ENCODE measurements at places on chromosomes 13 and 19.

- DNase-seq: no peak
Measured at GRCh38 chr13:106772006-106772601, 204.2 kb upstream of the ARGLU1 start.

DNA sequence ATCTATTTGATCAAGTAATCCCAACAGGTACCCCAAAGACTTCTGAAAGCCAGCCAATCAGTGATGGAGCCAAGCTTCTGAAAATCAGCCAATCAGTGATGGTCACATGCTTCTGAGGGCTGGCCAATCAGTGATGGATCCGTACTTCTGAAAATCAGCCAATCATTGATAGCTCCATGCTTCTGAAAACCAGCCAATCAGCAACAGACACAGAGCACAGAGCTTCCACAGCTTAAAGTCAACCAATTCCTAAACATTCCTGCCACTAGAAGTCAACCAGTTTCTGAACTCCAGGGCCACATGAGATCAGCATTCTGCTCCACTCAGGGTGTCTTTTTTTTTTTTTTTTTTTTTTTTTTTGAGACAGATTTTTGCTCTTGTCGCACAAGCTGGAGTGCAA, 8.2 kb upstream of the HSD17B14 start:
- peak; percentile 62 for DNase-seq

- DNase-seq: peak; percentile 87
Measured at GRCh38 chr13:106318941-106319411, 216.5 kb downstream of the EFNB2 start.

DNA sequence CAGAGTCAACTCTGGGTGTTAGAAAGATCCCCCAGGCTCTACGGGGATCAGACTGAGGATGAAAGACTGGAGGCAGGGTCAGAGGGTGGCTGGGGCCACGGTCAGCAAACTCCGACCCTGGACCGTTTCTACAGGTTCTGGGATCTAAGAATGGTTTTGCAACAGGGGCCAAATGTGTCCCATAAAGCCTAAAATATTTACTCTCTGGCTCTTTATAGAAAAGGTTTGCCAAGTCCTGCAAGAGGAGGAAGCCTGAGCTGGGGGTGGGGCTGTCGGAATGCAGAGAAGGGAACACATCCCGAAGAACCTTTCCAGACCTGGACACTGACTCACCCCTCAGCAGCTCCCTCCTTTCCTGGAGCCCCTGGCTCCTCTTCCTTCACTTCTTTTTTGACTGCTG, 20.7 kb downstream of the LIG1 start:
- DNase-seq: peak; percentile 7

- peak; percentile 75 for DNase-seq
Measured at GRCh38 chr19:49097453-49098288, 12.4 kb downstream of the SNRNP70 start.

- no peak for DNase-seq
Measured at GRCh38 chr13:51966186-51966585, 45.1 kb downstream of the ATP7B start.

DNA sequence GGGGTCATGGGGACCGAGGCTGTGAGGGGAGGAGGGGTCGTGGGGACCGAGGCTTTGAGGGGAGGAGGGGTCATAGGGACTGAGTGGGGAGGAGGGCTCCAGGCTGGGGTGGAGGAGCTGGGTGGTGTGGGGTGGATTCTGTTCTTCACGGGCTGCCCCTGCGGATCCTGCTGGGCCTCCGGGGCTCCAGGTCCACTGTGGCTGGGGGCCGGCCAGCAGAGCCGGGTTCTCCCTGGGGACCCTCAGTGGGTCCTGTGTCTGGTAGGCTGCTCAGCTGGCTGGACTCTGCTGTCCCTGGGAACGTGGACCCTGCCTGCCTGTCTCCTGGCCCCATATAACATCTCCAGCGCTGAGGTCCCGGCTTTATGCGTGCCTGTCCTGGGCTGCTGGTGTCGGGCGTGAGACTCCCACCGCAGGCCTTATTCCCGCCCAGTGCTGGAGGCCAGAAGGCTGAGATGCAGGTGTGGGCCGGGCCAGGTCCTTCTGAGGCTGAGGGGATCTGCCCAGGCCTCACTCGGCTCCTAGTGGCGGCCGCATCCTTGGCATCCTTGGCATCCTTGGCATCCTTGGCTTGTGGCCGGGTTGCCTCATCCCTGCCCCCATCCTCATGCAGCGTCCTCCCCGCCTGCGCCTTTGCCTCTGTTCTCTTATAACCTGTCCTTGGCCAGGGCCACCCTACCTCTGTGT, 19.8 kb upstream of the GNA15 start:
- DNase-seq: no peak

DNA sequence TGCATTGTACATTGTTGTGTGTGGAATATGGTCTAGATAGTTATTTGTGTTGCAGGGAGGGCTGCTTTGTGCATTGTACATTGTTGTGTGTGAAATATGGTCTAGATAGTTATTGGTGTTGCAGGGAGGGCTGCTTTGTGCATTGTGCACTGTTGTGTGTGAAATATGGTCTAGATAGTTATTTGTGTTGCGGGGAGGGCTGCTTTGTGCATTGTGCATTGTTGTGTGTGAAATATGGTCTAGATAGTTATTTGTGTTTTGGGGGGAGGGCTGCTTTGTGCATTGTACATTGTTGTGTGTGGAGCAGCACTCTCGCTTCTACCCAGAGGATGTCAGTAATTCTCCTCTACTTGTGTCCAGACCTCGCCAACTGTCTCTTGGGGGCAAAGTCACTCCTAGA, 36.3 kb upstream of the ZNF835 start:
- no peak for DNase-seq

- no peak for DNase-seq
Measured at GRCh38 chr13:101486708-101487437, 34.4 kb downstream of the ITGBL1 start.

GRCh38 chr19:29323021-29323430, 110.1 kb upstream of the UQCRFS1 start:
- DNase-seq: no peak

GRCh38 chr19:4503825-4504170, 14.5 kb downstream of the PLIN4 start:
- DNase-seq: no peak

- DNase-seq: no peak
Measured at GRCh38 chr19:1610579-1610978, 5.3 kb upstream of the UQCR11 start.

GRCh38 chr13:97302611-97303010, 80.5 kb downstream of the MBNL2 start:
- no peak for DNase-seq

DNA sequence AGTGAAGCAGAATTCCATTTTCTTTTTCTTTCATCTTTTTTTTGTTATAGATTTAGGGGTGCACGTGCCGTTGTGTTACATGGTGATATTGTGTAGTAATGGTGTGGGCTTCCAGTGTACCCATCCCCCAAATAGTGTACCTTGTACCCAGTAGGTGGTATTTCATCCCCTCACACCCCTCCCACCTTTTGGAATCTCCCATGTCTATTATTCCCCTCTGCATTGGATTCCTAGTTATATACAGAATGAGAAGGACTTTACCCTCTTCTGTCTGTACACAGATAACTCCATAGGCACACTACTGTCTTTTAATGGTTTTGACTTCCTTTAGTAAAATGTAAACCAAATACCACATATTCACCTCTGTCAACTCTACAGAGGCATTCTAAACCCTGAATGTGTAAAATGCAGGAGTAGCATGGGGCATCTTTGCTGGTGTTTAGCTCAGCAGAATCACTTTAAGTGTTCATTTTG, 28.0 kb downstream of the FRY start:
- no peak for DNase-seq

DNA sequence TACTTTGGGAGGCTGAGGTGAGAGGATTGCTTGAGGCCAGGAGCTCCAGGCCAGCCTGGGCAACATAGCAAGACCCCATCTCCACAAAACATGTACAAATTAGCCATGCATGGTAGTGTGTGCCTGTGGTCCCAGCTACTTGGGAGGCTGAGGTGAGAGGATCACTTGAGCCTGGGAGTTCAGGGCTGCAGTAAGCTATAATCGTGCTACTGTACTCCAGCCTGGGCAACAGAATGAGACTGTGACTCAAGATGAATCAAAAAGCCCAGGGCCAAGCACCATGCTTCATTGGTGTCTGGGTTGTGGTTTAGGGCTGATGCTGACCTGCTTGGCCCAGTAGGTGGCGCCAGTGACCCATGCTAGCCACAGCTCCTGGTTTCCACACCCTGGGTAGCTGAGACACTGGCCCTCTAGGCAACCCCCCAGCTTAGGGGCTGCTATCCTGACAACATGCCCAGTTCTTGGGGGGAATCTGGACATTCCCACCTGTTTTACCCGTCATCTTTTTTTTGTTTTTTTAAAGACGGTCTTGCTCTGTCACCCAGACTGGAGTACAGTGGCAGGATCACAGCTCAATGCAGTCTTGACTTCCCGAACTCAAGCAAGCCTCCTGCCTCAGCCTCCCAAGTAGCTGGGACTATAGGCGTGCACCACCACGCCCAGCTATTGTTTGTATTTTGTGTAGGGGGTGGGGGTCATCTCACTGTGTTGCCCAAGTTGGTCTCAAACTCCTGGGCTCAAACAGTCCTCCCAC, 5.5 kb downstream of the CCDC124 start:
- DNase-seq: peak; percentile 90

GRCh38 chr13:95075506-95075905, 225.7 kb downstream of the ABCC4 start:
- DNase-seq: peak; percentile 91

DNA sequence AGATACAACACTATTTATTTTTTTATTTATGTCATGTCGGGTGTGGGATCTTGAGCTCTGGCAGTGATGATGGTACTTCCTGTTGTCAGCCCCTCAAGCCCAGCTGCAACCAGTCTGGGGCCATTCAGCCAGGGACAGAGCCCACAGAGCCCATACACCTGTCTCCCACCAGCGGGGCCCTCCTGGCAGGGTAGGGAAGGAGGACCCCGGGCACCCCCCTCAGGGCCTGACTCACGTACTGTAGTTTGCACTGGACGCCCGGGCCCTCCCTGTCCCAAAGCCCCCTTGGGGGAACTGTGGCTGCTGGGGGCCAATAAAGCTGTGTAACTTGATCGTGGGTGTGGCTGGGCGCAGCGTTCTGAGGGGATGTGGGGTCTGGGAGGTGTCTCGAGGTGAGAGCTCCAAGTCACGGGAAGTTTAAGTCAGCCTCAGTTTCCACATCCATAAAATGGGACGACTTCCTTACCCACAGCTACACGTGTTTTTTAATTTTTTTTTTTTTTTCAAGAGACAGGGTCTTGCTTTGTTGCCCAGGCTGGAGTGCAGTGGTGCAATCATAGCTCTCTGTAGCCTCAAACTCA, 9.5 kb downstream of the ATG4D start:
- no peak for DNase-seq

DNA sequence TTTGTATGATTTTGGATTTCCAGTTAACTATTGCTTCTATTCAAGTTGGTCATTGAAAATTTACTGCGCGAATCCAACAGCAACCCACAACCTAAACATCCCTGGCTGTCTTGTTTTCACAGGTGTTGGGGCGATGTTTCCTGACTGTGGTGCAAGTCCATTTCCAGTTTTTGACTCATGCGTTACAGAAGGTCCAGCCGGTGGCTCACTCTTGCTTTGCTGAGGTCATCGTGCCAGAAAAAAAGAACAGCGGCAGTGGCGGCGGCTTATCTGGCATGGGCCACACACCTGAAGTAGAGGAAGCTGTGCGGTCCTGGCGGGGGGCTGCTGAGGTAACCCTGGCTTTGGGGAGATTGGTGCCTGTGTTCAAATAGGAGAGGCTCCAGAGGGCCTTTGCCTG, 45.2 kb upstream of the GPI start:
- peak; percentile 3 for DNase-seq

- no peak for DNase-seq
Measured at GRCh38 chr13:88097541-88097940, 426.4 kb downstream of the SLITRK5 start.

- DNase-seq: no peak
Measured at GRCh38 chr19:35296644-35297514, 4.9 kb downstream of the MAG start.

DNA sequence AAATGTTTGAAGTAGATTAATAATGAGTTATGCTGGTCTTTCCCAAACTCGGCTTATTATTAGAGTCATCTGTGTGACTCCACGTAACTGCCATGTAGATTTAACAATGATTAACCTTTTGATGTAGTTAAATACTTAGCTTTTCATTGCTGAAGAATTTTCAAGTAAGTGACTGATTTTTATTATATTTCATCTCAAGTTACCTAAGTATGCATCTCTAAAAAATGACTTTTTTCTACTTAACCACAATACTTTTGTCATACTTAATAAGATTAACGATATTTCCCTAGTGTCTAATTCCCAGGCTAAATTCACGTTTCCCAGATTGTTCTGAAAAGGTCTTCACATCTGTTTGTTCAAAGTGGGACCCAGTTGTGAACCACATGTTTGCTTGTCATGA, 17.8 kb downstream of the BIVM start:
- DNase-seq: no peak

- DNase-seq: no peak
Measured at GRCh38 chr19:50189331-50189730, 14.1 kb upstream of the MYH14 start.

DNA sequence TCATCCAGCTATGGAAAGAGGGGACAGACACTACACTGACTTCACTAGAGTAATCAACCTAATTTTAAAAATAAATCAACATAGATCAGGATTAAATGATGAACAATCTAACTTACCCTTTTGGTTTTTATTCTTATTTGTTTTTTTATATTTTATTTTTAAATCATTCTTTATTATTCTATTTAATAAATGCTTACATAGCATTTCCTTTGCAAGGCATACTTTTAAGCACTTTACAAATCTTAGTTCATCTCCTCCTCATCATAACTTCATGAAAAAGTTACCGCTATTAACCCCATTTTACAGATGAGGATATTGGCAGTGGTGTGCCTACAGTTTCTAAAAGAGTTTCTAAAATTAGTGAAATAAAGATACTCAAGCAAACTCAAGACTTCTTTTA, 380.6 kb downstream of the TBC1D4 start:
- DNase-seq: no peak

DNA sequence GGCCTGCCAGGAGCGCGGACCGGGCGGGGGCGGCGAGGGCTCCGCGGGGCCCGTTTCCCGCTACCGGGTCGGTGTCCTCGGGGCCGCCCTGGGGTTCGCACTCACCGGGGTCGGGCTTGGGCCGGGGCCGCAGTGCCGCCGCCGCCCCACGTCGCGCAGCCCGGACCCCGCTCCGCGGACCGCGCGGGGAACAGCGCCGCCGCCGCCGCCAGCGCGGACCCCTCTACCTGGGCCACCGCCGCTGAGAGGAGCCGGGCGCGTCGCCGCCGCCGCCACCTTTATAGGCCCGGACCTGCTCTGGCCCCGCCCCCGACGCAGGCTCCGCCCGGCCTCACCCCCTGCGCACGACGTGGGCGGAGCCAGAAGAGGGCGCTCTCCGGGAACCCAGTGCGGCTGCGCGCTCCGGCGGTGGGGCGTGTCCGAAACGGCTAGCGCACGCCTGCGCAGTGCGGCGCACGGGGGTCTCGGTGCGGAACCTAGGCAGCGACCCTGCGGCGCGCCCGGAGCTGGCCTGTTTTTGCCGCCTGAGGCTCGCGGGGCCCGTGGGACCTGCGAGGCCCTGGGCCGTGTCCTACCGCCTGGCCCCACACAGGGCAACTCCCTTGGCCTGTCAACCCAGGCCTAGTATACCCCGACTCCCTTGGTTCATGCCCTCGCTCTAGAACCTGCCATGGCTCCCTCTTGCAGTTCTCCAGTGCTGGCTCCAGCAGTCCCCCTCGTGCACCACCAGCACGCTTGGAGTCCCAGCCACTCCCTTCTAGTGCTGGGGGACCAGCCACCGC, at the start of gene MKNK2:
TSS of gene MKNK2 (minus strand) at position 254 of the 782 bp plus-strand sequence. CDS start 393 bp downstream, outside the sequence.
- peak; percentile 74 for DNase-seq
